Amniotic stem cell (primary cell): ENCODE measurements at places on chromosomes 11 and 22.
A peak's percentile ranks its signal among the peaks of the same experiment; 100 is the strongest.

GRCh38 chr11:79937676-79938334 is 497.0 kb upstream of the TENM4 start:
- DNase-seq = no peak

DNA sequence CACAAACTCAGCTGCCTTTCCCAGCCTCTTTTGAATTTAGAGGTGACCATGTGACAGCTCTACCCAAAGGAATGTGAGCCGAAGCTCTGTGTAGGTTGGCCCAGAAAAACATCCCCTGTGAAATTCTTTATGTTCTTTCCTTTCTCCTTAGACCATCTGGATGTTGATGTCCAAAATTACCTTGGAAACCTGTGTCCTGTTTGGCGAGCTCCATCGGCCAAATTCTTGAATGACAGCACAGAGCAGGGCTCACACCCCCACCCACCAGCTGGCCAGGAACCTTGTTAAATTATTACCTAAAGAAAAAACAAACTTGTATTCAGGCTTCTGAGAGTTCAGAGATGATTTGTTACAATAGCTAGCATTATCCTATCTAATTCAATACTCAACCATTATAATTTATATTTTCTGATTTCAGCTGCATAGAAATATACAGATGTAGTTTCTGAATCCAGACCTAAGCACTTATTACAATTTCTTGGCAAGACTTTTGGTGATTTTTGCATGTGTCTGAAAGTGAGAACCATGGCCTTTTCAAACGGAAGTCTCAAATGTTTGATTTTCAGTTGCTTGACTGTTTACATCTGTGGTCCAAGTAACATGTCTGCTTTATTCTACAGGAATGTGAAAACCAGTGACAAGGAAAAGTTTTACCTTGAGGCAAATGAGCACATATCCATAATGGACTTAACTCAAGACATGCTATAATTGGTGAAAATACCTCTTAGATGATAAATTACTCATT is 554.2 kb downstream of the NTM start:
- DNase-seq = no peak

DNA sequence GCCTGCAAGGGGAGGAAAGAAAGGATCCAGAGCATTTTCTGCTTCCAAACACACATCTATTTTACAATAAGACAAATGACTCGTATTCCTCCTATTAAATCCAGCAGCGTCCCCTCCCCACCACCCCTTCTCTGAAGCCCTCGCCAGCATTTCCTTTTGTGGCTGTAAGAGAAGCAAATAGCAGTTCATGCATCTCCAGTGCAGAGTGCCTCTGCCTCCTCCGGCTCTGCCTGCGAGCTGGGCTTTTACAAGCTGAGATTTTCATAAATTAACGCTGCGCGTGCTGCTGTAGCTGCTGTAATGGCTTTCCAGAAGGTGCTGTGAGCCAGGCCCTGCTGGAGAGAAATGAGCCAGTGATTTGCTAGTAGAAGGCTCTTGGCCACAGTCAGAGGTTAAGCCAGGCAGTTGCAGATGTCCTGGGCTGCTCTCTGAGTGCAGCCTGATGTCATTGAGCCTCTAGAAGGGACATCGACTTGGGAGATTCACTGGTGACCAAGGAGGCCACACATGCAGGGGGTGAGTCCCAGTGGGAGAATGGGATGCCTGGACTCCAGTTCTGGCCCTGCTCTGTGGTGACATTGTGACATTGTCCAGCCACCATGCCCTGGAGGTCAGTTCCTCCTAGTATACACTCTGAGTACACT is 134.5 kb upstream of the NAV2 start:
- peak; percentile 13 for DNase-seq

DNA sequence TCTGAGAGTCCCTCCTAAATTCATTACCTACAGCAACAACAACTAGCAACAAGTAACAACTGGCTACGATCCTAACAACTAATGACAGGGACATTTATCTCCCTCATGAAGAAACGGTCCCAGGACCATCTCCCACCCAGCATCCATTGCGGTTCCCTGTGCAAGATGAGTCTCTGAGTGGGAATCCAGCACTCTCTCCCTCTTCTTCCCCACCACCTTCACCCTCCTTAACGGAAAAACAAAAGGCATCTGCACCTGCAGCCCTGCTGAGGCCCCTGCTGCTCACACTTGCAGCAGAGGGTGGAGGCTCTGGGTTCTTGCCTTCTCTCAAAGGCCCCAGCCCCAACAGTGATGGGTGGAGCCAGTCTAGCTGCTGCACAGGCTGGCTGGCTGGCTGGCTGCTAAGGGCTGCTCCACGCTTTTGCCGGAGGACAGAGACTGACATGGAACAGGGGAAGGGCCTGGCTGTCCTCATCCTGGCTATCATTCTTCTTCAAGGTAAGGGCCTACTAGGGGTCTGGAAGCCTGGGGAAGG is at the start of gene CD3G:
CD3G (plus strand) TSS at position 364 of the 535 bp plus-strand sequence; CDS start at position 444, 80 bp downstream.
- no peak for DNase-seq

- peak; percentile 42 for DNase-seq
These were observed 23.9 kb downstream of the NEFH start for GRCh38 chr22:29503811-29504372.

DNA sequence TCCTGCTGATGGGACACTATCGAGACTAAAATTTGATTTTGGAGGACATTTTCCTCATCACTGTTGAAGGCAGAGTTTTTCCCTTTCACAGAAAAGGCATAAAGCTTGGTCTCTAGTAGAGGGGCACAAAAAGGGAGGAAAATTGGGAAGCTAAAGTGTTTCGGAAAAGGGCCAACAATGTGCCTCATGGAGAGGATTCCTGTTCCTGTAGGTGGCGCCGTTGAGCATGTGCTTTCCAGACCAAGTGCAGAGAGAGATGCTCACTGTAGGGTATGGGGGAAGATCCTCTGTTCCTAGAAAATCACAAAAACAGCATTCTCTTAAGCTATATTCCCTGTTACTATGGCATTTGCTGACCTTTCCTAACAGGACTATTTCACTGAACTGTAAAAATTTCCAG is 18.4 kb upstream of the OR4C5 start:
- no peak for DNase-seq

- DNase-seq = no peak
These were observed 11.4 kb downstream of the ETS1 start for GRCh38 chr11:128575961-128576350.

- no peak for DNase-seq
These were observed 1.3 kb downstream of the MRGPRE start for GRCh38 chr11:3230636-3231549.

GRCh38 chr11:8354622-8355415 is 91.1 kb upstream of the LMO1 start:
- no peak for DNase-seq

DNA sequence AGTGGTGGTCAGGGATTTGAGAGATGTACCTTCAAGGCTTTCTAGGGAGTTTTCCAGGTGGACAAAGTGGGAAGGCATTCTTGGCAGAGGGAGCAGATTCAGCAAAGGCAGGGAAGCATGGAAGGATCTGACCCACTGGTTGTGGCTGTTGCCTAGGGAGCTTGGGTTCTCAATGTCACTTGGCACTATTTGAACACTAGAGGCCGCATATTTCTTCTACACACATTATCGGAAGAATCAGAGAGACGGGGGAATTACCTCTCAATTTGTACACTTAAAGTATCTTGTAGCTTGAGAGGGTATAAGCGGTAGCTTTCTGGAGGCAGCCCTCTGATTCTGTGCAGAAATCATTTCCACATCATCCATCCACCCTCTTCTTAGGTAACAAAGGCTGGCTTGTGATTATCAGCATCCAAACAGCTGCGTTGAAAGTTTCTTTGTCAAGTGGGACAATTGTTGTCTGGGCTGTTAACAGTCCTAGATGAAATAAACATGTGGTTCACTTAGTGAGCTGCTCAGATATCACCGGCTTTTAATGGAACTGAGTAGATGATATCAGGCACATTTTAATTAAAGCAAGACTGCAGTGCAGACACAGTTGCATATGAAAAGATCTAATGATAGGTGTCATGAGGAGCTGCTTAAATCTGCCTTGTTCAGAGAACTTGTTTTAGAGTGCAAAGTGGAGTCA is 2.6 kb downstream of the NELL1 start:
- DNase-seq = no peak
